ENCODE measurements at places on chromosomes 1 and 21. TPM values are rescaled to one million over a fixed set of nuclear protein-coding genes. Genes with fewer than 3 reads are reported as not detected.

- no peak for DNase-seq
Observed at GRCh38 chr1:116942344-116942743, 32.6 kb downstream of the PTGFRN start.

DNA sequence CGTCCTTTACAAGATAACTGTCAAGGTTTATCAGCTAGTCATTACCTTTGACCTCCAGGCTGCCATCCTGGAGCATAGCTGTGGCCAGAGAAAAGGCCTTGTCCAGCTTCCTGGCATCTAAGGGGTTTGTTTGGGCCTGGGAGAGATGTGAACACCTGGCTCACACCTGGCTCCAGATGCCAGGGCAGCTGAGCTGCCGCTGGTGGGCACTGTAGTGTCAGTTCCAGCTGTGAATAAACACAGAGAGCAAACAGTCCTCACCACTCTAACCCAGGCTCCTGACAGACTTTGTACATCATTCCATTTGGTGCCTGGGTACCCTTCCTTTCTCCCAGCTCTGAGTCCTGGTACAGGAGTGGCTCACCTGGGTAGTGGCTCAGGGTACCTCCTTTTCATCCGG, 14.3 kb upstream of the KCNA10 start:
- DNase-seq: no peak

- DNase-seq: peak; percentile 72
Observed at GRCh38 chr1:209653915-209654351, 1.7 kb upstream of the LAMB3 start.

GRCh38 chr1:98054786-98055185, 134.0 kb upstream of the DPYD start:
- no peak for DNase-seq

DNA sequence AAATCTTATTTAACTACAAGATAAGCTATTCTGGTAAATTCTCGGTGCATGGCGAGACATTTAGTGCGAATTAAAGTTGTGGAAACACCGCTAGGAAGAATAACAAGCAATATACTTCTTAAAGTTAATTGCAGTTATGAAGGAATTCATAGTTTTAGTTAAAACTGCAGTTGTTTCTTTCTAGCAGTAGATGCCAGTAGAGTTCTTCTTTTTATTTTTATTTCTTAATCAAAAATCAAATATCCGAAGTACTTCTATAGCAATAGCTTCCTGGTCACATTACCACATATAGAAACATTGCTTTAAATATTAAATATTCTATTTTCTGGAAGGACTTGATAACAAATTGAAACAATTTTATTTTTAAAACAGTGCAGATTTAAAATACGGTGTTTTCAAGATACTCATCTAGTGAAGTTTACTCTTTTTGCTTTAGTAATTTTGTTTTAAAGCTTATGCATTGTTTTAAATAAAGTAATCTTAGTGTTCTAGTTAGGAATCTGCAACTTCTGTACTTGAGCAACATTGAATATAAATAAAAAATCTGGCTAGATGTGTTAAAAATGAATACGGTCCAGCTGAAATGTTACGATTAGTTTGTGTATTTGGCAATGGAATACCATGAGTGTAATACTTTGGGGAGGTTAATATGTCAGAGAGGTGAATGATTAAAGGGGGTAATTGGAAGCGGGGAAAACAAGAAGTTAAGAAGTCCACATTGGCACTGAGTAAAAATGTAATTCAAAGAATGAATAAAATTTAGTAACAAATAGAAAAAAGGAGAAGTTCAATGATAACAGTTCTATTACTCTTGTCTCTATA, 2.7 kb upstream of the PRKACB start:
- no peak for DNase-seq

DNA sequence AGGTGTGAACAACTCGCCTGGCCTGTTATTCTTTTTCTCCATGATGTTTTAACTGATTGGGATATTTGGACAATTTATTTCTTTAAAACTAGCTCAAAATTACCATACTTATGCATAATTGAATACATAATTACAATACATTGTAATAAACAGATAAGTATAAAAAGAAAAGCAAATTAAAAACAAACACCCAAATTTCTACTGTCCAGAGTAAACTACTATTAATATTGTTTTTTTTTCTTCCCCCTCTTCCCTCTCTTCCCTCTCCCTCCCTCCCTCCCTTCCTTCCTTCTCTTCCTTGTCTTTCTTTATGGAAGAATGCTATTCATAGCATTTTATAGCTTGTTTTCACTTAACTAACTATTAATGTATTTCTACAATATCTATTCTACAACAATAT, 117.7 kb upstream of the IVNS1ABP start:
- no peak for DNase-seq

DNA sequence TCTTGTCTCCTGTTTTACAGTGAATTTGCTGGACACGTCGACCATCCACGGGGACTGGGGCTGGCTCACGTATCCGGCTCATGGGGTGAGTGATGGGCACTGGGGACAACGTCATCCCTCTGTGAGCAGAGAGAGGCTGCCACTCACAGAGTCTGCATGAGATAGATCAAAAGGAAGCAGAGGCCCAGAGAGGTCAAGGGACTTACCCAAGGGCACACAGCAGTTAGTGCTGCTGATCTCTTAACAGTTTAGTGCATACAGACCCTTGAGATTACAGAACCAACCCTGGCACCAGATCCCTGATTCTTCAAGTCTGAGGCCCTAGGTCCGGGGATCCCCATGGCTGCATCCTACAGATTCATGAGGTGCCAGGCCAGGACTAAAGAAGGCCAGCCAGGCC, 6.0 kb downstream of the EPHA8 start:
- no peak for DNase-seq

DNA sequence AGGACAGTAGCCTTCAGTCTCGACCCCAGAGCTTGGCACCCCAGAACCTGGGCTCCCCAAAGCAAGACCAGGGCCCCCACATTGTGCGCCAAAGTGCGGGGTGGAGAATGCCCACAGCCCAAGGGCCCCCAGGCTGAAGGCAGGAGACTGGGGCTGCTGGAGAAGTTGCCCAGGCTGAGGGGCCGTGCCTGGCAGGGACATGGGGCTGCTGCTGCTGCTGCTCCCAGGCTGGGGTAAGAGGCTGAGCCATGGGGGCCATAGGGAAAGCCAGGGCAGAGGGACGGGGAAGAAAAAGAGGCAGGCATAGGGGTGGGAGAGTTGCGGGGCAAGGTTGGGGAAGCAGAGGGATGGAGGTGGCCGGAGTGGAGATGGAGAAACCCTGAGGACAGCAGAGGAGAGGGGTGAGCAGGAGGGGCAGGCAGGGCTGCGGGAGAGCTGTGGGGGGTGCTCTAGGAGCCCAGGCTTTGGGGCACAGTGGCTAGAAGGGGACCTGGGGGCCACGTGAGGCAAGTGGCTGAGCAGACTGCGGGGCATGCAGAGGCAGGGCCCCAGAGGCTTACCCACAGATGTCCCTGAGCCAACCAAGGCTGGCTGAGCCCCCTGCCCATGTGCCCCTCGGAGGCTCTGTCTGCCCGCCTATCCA, 18.9 kb downstream of the SLC27A3 start:
- DNase-seq: no peak

DNA sequence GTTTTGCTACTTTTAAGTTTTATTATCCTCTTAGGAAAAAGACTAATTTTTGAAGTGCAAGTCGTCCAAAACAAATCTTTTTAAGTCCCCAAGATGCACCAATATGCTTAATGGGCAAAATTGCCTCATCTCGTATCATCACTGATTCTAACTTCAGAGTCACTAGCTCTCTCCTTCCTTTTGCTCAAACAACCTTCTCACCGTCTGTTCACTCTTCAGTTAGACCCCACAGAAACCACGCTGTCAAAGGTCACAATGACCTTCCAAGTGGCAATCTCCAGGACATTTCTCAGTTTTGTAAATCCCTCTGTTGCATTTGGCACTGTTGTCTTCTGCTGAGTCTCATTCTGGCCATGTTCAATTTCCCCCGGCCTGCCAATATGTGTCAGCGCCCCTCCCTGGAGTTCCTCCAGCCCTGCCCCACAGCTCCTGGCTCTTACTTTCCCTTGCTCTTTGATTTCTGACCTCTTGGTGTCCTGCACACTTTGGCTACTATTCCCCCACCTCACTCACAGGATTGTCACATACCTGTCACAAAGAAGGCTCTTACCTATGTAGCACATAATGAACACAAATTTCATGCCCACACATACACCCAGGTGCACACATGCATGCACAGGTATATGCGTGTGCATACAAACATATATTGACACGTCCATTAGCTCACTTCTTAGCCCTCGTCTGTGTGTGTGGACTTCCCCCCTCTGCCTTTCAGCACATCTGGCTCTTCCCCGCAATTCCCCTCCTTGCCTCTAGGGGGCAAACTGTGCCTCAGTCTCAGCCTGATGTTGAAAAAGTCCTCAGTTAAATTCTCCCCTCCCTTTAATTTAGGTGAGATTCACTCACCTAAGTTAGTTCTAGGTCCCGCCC, 354.0 kb upstream of the DUSP10 start:
- peak; percentile 45 for DNase-seq

DNA sequence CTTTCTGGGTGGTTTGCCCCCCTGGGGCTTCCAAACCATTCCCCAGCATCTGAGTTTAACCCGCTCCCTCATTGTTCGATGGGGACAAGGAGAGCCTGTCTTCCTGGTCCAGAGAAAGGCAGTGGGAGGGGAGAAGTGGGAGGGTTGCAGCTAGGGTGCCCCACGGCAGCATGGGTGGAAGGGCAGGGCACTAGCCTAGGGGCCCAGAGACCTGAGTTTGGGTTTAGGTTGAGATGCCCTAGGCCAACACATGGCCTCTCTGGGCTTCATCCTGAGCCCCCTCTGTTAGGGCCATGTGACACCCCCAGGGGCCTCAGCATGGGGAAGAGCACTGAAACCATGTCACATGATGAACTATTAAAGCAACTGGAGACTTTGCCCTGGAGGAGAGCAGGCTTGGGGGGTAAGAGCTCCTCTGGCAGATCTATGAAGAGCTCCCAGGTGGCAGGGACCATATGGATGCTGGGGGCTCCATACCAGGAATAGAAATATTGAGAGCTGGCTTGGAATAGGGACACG, 9.7 kb upstream of the RUNX3 start:
- no peak for DNase-seq

DNA sequence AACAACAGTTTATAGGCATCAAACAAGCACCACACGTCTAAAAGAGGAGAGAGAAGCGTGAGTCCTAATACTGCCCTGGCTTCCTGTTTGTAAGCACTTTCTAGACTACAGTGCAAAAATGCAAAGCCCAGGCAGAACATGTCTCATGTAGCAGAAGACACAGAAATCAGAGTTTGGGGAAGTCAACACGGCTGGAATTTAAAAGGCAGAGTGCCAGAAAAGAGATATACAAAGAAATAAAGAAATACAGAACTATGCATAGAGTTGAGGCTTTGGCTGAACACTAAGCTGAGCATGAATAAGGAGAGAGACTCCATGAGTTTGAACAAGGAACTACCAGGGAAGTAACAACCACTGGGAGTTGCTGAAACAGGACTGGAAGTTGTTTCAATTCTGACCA, 566.6 kb upstream of the NR5A2 start:
- DNase-seq: peak; percentile 11

GRCh38 chr1:220788900-220789299, 2.2 kb downstream of the MTARC1 start:
- no peak for DNase-seq

DNA sequence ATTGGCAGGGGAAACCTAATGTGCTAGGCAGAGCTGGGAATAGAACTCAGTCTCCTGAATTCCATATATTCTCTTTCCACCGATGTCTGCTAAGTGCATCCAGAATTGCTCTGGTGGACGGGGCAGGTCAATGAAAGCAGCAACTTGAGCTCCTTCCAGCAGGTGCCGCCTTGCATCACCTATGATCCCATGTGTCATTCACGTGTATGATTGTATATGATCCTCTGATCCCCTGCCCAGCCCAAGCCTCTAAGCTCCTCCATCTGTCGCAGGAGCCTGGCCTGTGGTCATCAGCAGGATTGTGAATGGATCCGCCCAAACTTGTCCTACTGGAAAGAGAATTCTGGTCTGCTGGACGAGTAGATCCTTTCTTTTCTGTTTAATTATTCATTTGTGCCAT, 13.1 kb downstream of the ACTA1 start:
- DNase-seq: no peak

- no peak for DNase-seq
Observed at GRCh38 chr1:189158155-189158554, 1319.5 kb downstream of the BRINP3 start.

- DNase-seq: peak; percentile 81
Observed at GRCh38 chr1:47434051-47434842, 3.6 kb upstream of the FOXD2 start.

GRCh38 chr21:43956670-43957035, 55.5 kb upstream of the TRAPPC10 start:
- DNase-seq: no peak

DNA sequence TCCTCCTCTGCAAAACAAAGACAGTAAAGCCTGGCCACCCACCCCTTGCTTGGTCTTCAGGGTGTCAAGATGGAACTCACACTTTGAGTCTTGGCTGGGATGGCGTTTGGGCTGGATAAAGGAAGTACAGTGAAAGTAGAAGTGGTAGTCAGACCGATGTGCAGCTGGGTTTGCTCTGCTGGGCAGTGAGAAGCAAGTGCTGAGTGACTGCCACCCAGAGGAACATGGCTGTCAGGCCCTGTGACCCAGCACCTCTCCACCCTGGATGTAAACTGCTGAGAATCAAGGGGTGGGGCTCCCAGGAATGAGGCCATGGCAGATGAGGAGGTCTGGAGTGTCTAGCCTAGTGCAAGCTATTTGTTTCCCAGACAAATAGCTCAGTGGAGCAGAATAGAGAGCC, 51.2 kb downstream of the POFUT2 start:
- DNase-seq: no peak

The OR6N1 gene
- total RNA-seq: not detected

The SPAG17 gene
- not detected for total RNA-seq

The SERINC2 gene
- 12.3 TPM for total RNA-seq

The TMIGD3 gene
- total RNA-seq: not detected

The GCSAML gene
- not detected for total RNA-seq

The LIPI gene
- not detected for total RNA-seq

The BARHL2 gene
- total RNA-seq: not detected

The ATXN7L2 gene
- 5.1 TPM for total RNA-seq

The CADM3 gene
- total RNA-seq: 3.2 TPM

The C1orf94 gene
- total RNA-seq: not detected

The RAB3B gene
- under 0.01 TPM for total RNA-seq

The ARV1 gene
- 11.0 TPM for total RNA-seq

The TLCD4 gene
- total RNA-seq: 12.2 TPM
